Stimulated activated CD8-positive, alpha-beta memory T cell treated with anti-CD3 and anti-CD28 coated beads, Interleukin-15, amount 100 ng/mL, for 4 hours (primary cell): ENCODE measurements at places on chromosomes 5 and 9.

- peak; percentile 24 for DNase-seq
These were observed at the start of gene GTF3C4 for GRCh38 chr9:132670457-132671391. GTF3C4 (plus strand) TSS chr9:132670464; CDS start chr9:132670599, 135 bp downstream.

- DNase-seq: no peak
These were observed 105.9 kb downstream of the KCNN2 start for GRCh38 chr5:114467729-114468128.

GRCh38 chr9:89658401-89658800 lies 53.6 kb downstream of the GADD45G start:
- DNase-seq: no peak

DNA sequence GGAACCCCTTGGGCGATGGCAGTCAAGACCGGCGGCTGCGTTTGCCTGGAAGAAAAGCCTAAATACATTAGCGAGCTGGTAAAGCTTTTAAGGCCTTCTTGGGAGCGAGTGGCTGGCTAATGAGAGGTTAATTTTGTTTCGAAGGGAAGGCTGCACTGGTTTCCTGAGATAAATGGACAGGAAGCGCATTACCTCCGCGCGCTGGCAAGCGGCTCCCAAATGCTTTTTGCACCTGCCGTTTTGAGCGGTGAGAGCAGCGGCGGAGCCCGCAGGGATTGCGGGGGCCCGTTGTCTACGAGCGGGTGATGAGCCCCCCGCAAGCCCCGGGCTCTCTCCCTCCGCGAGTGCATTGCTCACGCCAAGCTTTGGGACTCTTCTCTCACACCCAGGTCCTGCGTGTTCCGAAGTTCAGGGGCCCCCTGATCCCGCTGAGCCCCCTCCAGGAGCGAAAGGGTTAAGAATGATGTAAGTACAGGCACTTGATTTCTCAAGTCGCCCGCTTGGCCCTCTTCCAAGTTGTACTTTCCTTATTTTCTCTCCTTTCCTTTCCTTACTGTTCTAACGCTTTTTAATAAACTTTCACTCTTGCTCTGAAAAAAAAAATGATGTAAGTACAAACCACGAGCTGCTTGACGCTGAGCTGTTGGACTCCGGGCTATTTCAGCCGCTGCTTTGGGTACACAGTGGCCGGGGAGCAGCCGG lies 3.1 kb upstream of the RGMB start:
- DNase-seq: no peak

DNA sequence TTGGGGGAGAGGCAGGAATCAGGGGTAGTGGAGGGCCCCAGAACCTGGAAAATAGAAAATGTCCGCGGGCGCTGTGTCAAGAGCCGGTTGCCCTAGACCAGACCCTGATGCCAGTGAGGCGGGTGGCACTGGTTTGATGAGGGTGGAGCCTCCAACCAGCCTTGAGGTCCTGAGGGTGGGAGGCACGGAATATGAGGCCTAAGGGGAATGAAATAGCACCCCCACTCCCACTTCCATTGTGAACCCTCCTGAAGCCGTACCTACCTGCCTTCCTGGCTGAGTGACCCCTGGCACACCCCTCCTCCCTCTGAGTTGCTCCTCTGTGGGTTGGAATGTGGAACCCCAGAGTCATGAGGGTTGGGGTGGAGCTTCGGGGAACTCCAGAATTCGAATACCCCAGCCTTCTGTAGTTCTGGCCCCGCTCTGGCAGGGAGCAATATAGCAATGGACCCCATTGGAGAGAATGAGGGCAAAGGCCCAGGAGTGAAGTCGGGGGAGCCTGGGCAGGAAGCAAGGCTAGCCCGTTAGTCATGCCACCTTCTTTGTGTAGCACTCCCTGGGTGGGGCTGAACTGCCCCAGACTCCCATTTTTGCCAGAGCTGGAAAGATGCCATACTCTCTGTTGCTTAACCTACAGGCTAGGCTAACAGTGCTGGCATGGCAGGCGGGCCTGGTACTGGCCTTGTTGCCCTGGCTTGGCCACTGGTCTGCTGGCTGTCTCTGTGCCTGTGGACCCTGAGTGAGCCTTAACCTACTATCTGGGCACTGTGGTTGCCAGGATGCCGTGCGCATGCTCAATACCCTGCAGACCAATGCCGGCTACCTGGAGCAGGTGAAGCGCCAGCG lies 1.0 kb downstream of the FPGS start:
- DNase-seq: no peak

GRCh38 chr9:7293091-7293490 lies 506.5 kb downstream of the DMAC1 start:
- no peak for DNase-seq

- DNase-seq: no peak
These were observed 48.8 kb downstream of the FAM81B start for GRCh38 chr5:95439801-95440493.

- DNase-seq: no peak
These were observed 5.3 kb downstream of the CAMK2A start for GRCh38 chr5:150284311-150284710.

DNA sequence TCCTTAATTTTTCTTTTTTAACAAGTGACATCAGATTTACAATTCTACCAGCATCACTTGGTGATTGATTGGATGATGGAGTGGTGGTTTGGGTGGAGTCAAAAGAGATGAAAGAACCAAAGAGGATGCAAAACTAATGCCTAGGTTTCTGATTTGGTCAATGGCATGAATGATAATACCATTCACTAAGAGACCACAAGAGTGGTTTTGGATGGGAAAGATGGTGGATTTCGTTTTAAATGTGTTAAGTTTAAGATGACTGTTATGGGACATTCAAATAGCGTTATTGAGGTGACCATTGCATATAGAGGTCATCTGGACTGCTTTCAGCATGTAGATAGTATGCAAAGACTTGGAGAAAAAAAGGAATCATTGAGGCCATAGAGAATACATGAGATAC lies 3.6 kb downstream of the SMC5 start:
- no peak for DNase-seq

DNA sequence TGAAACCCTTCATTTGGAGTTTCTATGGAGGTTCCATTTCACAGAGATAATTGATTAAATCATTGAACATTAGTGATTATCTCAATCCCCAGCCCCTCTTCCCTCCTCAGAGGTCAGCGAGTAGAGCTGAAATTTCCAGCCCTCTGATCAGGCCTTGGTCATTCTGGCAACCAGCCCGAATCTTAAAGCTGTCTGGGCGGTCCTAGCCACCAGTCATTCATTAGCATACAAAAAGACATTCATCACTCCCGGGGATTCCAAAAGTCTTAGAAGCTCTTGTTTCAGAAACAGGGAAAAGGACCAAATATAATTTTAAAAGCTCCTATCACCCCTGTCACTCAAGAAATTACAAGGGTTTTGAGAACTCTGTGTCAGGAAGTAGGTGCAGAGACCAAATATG lies 41.3 kb downstream of the ZNF474 start:
- DNase-seq: no peak

- DNase-seq: no peak
These were observed 24.8 kb downstream of the FYB1 start for GRCh38 chr5:39194466-39195136.

GRCh38 chr9:88370346-88370745 lies 17.9 kb upstream of the SPIN1 start:
- no peak for DNase-seq

DNA sequence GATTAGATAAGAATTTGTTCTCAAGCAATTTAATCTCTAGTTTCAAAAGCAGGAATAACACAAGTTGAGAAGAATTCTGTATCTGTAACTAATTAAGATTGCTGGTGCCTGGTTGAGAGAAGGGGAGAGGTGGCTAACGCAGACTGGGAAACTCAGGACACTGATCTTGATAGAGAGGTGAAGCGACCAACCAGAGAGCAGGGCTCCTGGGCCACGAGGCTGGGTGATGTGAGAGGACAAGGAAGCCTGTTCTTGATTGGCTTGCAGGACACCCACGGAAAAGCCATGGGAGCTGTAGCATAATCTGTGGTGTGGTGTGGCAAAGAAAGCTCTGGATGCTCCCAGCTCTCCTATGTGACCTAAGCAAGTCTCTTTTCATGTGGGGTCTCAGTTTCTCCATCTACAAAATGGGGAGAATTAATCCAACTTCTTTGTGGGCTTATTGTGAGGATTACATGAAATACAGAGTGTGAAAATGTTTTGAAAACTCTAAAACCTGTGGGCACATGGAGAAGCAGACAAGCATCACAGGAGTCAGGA lies 594.1 kb upstream of the BRINP1 start:
- no peak for DNase-seq

- no peak for DNase-seq
These were observed 380.5 kb upstream of the SMC2 start for GRCh38 chr9:103713631-103714030.

DNA sequence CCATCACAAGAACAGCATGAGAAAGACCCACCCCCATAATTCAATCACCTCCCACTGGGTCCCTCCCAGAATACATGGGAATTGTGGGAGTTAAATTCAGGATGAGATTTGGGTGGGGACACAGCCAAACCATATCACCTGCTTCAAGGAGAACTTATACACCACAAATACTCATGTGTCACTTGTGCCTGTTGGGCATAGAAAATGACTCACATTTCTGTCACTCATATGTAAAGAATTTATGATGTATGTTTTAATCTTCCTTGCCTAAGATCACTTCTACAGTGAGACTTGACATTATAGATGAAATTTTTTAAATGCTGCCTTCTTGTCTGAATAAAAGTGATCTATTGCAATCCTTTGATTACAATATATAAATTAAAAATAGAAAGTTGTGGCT lies 23.0 kb upstream of the PRDM6 start:
- DNase-seq: no peak

- DNase-seq: no peak
These were observed 65.2 kb upstream of the ADRA1B start for GRCh38 chr5:159851053-159851452.

GRCh38 chr5:31481531-31482165 lies 50.2 kb downstream of the DROSHA start:
- DNase-seq: no peak

DNA sequence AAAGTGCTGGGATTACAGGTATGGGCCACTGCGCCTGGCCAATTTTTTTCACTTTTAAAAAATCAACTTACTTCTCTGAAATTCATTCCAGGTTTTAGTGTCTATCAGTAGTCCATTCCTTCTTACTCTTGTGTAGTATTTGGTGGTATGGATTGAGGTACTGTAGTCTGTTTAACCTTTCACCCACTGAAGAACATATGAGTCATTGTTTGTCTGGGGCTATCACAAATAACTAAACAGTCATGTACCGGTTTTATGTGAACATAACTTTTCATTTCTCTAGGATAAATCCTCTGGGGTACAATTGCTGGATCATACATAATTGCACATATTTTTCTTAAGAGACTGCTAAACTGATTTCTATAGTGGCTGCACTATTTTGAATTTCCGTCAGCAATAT lies 1188.0 kb upstream of the CDH9 start:
- no peak for DNase-seq

DNA sequence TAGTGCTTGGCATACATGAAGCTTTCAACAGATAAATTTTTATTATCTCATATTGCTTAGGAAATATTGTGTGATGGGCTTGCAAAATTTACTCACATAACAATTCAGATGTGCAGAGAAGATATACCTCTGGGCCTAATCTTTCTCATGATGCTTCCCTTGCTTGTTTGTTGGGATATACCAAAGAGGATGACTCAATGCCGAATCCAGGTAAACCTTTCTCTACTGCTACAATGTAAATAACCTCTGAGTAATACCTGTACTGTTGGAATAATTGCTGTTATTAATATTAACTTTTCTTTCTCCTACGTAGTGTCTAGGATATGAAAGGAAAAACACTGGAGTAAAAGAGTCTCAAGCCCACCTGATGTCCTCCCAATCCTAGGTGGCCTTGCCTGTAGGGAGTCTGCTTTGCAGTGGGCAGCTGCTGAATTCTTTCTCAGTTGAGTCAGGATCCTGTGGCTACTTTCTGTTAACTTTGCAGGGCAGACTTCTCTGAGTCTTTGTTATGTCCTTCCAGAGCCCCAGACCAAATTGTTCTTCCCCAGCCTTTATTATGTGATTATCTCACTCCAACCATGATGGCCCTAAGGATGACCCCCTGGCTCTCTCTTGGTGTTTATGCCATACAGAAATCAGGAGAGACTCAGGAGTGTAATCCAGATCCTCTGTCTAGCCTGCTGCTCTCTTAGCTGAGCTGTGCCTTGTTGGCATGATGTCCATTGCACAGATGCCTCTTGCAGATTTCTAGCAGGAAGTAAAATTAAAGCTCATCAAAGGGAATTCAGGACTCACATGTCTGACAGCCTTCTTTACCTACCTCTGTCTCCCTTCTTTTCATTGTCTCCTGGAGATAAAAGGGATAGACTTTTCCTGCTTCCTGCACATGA lies 208.1 kb downstream of the SNX18 start:
- DNase-seq: no peak

DNA sequence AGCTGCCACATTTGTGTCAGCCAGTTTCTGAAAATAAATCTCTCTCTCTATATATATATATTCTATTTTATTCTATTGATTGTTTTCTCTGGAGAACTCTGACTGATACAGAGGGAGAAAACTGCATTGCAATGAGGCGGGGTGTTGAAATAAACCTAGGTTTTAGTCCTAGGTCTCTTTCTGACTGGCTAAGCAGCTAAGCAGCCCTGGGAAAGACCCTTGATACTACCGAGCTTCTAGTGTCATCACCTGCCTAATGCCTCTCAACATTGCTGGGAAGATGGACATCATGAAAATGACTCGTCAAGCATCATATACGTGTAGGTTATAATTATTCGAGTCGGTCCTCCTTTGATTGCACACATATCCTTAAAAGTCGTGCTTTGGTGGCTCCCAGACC lies 166.5 kb upstream of the IL12B start:
- DNase-seq: no peak

GRCh38 chr5:25713259-25713658 lies 1068.5 kb upstream of the CDH10 start:
- no peak for DNase-seq

DNA sequence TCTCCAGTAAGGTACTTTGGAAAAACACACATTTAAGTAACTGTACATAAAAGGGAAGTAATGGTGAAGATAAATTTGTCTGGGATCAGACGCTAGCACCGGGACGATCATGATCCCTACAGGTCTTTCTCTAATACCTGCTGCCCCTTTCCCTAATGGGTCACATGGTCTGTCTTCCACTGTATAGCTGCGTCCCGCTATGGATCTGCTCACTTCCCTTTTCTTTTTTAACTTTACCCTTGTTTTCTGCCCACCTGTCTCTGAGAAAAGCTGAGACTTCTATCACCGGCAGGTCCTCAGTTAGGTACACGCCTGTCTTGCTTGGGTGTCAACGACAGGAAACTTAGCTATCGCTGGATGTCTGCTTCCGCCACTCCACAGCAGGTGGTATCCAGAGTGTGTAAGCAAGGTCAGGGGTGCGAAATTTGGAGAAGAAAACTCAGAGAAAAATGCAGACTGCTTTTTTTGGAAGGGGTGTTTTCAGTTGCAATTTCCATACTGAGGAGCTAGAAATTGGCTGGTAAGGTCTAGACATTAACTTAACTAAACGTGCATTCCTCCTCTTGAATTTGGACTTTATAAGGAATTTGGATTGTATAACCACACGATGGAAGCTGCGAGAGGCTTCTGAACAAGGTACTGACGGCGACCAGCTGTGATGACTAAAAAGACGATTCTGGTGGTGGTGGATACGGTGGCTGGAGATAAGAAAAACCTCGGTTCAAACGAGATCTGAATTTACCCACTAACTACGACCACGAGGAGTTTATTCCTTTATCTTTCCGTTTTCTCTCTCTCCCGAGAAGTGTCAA lies 1.1 kb upstream of the ICE1 start:
- DNase-seq: no peak
